Astrocyte (in vitro differentiated cells and primary cell): ENCODE measurements at places on chromosomes 1 and 21. TPM values are rescaled to one million over a fixed set of nuclear protein-coding genes. Genes with fewer than 3 reads are reported as not detected.

DNA sequence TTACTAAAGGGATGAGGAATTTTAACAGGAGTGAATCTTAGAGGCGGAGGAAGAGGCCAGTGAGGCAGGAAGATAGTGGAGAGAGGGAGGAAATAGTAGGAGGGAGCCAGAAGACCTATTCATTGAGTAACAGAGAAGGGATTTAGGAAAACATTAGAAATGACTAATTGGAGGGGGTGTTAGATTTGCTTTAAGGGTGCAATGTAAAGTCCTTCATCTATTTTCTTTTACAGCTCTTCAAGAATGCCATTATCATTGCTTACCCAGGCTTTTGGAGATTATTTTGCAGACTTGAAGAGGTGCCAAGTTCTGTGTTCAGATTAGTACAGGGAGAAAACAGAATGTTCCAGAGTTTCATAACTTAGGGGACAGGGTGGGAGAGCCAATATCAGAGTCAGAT is 33.8 kb downstream of the OR10J1 start:
- no peak for DNase-seq

DNA sequence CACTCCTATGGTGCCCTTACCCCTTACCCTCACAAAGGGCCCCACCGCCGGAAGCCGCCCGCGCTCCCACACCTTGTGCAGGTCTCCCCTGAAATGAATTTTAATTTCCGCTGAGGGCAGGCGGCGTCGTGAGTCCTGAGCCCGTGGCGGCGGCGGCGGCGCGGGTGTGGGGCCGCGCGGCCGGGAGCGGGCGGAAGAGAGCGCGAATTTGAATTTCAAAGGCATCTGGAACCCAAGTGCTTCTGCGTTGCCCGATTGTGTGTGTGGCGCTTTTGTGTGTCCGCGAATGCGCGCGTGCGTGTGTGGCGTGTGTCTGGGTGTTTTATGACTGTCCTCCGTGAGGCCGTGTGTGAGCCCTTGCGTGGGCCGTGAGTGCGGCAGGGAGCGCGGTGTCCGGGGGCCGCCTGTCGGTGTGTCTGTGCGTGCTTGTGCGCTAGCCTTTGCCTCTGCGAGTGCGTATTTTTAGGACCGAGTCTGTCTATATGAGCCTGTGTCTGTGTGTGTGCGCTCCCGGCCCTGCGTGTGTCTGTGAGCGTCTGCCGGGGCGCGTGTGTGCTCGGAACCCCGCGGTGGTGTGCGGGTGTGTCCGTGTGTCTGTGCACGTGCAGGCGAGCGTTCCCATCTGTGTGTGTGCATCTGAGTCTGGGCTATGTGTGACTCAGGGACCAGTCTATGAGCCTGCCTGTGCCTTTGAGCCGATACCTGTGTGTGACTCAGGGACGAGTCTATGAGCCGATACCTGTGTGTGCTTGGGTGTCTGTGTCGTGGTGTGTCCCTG is 7.9 kb upstream of the ADGRB2 start:
- DNase-seq: no peak

Gene SV2A
- total RNA-seq: 6.4 and 6.8 TPM in 2 replicates

GRCh38 chr1:89884718-89885596 is 64.1 kb downstream of the LRRC8D start:
- DNase-seq: peak; percentile 49

Gene SYNC
- 20.6 and 23.7 TPM in 2 replicates for total RNA-seq

Gene PTPRF
- total RNA-seq: 231 and 275 TPM in 2 replicates

- no peak for DNase-seq
Observed at GRCh38 chr1:26717017-26717491, 21.2 kb downstream of the ARID1A start.

DNA sequence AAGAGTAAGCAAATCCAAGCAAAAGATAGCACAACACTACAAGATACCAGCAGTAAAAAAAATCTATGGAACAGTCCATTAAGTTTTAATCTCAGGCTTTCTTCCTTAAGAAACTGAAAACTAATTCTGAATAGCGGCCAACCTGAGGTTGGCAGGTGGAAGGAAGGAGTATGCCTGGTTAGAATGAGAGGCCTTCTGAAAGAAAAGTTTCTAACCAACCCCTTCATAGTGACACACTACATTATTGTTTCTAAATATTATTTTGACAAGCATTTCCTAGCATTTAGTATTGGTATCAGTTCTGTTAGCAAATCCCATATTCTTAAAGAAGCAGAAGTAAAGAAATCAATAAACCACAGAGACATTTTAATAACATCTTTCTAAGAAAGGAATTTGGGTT is 205.7 kb upstream of the PTBP2 start:
- DNase-seq: no peak

- DNase-seq: no peak
Observed at GRCh38 chr1:66291531-66291864, 242.5 kb upstream of the SGIP1 start.
